RPMI7951 (cell line): ENCODE measurements at places on chromosomes 12 and 14. TPM values are rescaled to one million over a fixed set of nuclear protein-coding genes. Genes with fewer than 3 reads are reported as not detected.
A peak's percentile ranks its signal among the peaks of the same experiment; 100 is the strongest.

The REP15 gene
- total RNA-seq: 1.4 and 1.6 TPM in 2 replicates

The EIF2S3B gene
- 0.29 and 0.36 TPM in 2 replicates for total RNA-seq

- peak; percentile 81 for DNase-seq
Observed at GRCh38 chr12:10031771-10032175, 1.3 kb downstream of the CLEC9A start.

DNA sequence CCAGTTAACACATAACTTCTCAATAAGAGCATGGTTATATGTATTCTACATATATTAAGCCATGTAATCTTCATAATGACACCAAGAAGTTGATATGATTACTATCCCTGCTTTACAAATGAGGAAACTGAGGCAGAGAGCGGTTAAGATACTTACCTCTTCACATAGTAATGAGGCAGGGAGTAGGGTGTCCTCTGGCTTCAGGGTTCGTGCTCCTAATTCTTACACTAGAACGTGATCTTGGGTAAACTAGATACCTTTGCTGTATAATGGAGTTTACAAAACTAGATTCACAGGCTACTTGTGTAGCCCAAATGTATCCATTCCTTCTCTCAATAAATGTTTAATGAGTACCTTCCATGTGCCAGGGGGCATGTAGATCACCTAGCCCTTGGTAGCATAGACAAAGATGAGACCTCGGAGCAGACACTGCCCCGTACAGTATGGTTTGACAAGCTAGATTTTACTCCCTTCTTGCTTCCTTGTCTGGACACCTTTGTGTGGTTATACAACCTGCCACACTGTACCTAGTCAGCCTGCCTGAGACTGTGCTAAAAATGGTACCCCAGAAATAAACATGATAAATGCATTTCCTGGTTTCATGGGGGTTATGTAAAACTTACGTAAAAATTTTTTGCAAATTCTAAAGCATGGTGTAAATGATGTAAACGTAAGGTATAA, 991.8 kb downstream of the VRK1 start:
- no peak for DNase-seq

- DNase-seq: no peak
Observed at GRCh38 chr14:71354801-71355200, 447.5 kb downstream of the PCNX1 start.

The DPF3 gene
- total RNA-seq: 4.2 and 6.5 TPM in 2 replicates

- no peak for DNase-seq
Observed at GRCh38 chr12:57692500-57692899, 1.4 kb upstream of the OS9 start.

The PNMA1 gene
- 20.4 and 26.6 TPM in 2 replicates for total RNA-seq

The RNF212B gene
- not detected in 2 replicates for total RNA-seq

- peak; percentile 16 for DNase-seq
Observed at GRCh38 chr14:24422261-24422660, 7.2 kb downstream of the CBLN3 start.

The APOLD1 gene
- total RNA-seq: 12.6 and 12.7 TPM in 2 replicates
